ENCODE measurements at places on chromosomes 1 and 21.

GRCh38 chr1:29599071-29599470 lies 362.7 kb downstream of the PTPRU start:
- DNase-seq: no peak

DNA sequence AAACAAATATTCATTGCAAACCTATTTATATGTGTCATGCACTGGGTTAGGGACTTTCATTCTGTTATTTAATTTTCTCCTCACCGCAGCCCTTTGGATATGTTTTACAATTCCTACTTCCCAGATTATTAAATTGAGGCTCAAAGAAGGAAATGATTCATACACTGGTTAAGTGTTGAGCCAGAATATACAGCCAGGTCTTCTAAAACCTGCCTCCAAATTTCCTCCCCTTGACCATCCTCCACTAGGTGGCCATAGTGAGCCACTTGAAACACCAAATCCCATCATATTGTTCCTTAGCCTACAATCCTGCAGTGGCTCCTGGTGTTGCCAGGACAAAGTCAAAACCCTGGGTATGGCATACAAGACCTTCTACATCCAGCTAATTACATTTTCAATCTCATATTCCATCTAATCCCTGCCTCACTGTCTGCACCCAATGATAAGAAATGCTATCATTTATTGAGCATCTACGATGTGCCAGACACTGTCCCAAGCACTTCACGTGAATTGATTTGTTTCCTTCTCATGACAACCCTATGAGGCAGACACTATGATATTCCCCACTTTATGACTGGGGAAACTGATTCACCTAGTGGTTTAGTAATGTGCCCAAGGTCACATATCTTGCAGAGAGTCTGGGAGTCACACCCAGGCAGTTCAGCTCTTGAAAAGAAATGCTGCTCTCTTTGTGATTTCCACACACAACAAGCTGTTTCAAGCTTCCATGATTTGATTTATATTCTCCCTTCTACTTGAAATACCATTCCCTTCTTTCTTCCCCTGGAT lies 23.6 kb upstream of the KIRREL1 start:
- DNase-seq: no peak

GRCh38 chr1:33711511-33711910 lies 152.4 kb upstream of the HMGB4 start:
- no peak for DNase-seq

DNA sequence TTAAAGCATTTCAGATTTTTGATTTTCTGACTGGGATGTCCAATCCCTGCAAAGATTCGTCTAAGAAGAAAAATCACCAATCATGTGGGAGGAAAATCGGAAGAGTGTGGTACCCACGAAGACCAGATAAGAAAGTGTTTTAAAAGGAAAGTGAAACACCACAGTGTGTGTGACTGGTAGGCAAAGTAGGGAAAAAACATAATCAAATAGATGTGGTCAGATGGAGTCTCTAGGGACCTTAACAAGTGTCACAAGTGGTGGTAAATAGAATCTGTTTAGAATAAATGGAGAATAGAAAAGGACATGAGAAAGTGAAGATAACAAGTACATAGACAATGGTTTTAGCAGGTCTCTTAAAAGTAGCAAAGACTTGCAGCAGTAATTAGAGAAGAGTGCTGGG lies 154.6 kb downstream of the SLC30A10 start:
- no peak for DNase-seq

GRCh38 chr1:170213596-170213995 lies 67.8 kb downstream of the NTMT2 start:
- DNase-seq: no peak
